Anterior cingulate cortex (tissue), 58 donors: ENCODE measurements at places on chromosomes 4 and X.

DNA sequence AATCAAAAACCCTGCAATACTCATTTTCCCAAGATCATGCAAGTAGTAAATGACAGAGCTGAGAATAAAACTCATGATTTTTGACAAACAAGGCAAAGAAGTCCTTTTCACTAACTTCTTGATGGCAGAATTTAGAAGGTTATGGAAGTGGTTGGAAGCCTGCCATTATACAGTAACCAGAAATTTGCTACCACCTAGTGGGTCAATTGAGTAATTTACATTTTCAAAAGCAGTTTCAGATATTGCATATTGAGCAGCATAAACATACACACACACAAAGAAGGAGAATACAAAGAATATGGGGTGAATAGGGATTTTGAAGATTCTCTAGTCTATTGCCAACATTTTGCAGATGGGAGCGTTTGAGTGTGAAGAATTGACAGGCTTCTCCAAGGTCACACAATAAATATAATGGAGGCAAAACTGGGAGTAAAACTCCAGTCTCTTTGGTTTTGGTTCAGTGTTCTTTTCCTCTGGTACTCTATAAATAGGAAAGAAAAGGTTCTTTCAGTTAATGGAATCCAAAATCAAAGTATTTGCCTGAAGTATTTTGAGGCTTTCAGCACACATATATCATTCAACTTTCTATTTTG, 70.2 kb downstream of the GC start:
- DNase-seq: no peak

- DNase-seq: no peak
Measured at GRCh38 chrX:71541210-71542022, 8.5 kb downstream of the OGT start.

- no peak for DNase-seq
Measured at GRCh38 chr4:24795666-24796381, 451 bp downstream of the SOD3 start.

DNA sequence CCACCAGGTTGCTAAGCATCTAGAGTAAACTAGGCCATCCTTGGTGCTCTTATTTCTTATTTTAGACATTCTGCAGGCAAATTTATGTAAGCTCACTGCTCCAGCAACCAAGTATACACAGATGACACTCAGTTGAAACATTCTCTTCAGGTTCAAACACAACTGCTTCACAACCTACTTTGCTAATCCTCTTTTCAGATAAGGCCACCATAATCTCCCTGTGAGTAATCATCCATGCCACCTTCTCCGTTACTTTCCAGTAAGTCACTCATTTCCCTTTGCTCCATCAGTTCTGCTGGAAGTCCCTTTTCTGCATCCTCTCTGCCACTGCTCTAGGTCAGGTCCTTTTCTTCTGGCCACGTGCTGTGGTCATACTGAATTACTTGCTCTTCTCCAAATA, 120.2 kb upstream of the WDFY3 start:
- no peak for DNase-seq

- DNase-seq: no peak
Measured at GRCh38 chr4:156723951-156724668, 247.5 kb downstream of the PDGFC start.

GRCh38 chr4:101309925-101310324, 37.4 kb downstream of the PPP3CA start:
- no peak for DNase-seq

DNA sequence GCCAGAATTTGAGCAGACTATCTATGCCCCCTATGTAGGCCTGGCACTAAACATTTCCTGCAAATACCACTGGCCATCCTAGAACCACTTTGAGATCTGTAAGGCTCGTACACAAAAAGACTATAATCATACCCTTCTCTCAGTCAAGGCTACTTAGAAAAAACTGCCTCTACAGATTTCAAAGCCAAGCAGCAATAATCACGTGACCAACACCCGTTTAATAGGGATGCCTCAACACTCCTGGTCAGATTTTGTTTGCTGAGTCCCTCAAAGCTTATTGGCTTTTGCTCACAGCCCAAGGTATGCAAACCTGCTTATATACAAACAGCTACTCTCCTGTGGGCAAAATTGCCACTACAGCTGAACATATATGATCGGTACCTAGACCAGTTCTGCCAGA, 897 bp downstream of the COX7B2 start:
- DNase-seq: no peak

- DNase-seq: no peak
Measured at GRCh38 chr4:56480691-56481090, 13.3 kb downstream of the SRP72 start.
